ENCODE measurements at places on chromosomes 1 and 21.

GRCh38 chr21:43597052-43597451 lies 62.2 kb downstream of the HSF2BP start:
- DNase-seq: no peak

DNA sequence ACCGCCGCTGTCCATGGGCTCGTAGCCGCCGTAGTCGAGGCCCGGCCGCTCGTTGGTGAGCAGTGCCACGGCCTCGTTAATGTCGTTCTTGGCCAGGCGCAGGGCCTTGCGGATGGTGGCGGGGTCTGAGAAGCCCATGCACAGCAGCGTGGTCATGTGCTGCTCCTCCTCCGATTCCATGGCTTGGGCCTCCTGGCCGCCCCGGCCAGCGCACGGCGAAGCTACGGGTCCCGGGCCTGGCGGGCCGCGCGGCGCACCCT lies 300 bp downstream of the USP24 start:
- DNase-seq: peak; percentile 4

DNA sequence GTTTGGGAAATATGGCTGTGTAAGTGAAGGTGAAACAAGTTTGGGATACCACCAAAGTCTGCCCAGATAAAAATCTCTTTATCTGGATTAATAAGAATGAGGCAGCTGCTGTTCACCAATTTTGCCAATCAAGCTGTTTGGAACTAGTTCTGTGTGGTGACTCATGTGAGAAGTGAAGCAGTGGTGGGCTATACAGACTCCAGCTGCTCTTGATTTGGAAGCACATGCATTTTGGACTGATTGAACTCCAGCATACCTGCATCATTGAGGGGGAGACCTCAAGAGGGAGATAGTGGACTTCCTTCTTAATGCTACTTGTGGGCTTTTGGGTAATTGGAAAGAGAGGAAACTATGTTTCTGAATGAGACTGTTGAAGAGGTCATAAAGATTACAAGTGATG lies 99.2 kb upstream of the B3GALT2 start:
- DNase-seq: no peak

DNA sequence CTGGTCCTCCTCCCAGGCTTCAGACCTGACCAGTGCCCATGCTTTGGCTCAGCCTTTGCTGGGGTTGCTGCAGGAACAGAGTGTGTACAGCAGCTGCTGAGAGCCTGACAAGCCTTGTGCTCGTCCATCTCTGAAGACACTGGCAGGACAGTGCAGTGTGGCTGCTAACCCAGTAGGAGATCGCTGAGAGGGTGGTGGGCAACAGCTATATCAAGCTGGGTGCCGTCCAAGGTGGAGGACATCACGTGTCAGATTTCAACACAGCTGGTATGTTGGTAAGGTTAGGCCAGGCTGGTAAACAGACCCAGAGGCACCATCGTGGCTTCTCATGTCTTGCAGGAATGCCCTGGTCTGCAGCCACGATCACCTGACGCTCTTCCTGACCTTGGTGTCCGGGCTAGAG lies 17.9 kb upstream of the SLC25A34 start:
- DNase-seq: no peak

All from activated gamma-delta T cell treated with anti-CD3 and anti-CD28 coated beads, Interleukin-2, amount 50 U/mL, for 16 hours (primary cell).